Natural killer cell treated with Interleukin-12 subunit alpha and Interleukin-12 subunit beta and Interleukin-15 and Interleukin-18, amount 100 ng/mL, for 72 hours (primary cell): ENCODE measurements at places on chromosomes 1 and 21. TPM values are rescaled to one million over a fixed set of nuclear protein-coding genes. Genes with fewer than 3 reads are reported as not detected.

DNA sequence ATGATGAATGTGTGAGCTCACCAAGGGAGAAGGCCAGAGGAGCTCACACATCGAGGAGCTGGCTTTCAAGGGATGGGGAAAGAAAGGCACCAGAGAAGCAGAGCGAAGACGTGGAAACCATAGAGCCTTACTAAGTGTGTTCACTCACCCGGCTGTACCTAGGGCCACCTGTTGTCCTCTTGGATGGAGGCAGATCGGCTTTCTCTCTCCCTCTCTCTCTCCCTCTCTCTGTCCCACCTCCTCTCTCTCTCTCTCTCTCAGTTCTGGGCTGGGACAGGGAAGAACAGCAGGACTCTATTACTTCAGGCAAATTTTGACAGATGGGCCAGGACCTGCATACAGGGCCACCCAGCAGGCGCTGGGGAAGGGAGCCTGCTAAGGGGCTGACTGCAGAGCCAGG, 64.8 kb downstream of the HIVEP3 start:
- DNase-seq, result no peak
- peaks cover 10% of the 10 kb centered on the region for H3K36me3 ChIP-seq
- no peaks in the 10 kb centered on the region for H3K27me3 ChIP-seq
- peaks cover 26% of the 10 kb centered on the region for H3K4me1 ChIP-seq
- no peak overlapping the region for H3K27ac ChIP-seq
- H3K4me3 ChIP-seq, result no peak overlapping the region

GRCh38 chr1:66028035-66028434, 235.3 kb downstream of the PDE4B start:
- no peak overlapping the region for H3K27ac ChIP-seq
- DNase-seq, result no peak
- H3K36me3 ChIP-seq, result peaks cover 5% of the 10 kb centered on the region
- no peaks in the 10 kb centered on the region for H3K4me1 ChIP-seq
- peaks cover 5% of the 10 kb centered on the region for H3K27me3 ChIP-seq

DNA sequence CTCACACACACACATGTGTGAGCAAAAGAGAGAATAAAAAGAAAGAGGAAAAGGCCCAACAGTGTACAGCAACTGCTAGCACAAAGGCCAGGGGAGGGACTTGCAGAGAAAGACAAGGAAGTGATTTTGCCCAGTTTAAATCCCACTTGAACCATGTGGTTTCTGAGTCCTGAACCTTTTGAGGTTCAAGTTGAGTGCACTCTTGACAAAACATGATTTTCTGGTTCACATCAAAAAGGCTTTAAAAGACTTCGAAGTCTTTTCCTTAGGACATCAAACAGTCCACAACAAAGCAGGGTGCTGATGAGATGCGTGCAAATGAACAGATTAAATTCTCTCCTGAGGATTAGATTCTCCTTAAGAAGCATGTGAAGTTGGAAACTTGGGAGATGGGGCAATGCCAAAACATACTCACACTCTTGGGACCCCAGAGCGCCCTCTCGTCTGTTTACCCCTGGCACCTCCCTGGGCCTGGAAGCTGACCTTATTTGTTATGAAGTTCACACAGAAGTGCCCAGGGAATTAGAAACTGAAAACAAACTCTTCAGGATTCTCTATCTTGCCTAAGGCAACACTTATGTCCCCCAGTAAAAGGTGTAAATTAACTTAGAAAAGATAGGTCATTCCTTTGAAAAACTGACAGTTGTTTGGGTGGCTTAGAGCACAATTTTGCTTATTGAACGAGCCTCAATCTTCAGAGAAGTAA, 31.5 kb downstream of the RNF220 start:
- no peaks in the 10 kb centered on the region for H3K36me3 ChIP-seq
- peaks cover 21% of the 10 kb centered on the region for H3K27me3 ChIP-seq
- H3K27ac ChIP-seq, result no peak overlapping the region
- H3K4me1 ChIP-seq, result no peaks in the 10 kb centered on the region
- H3K4me3 ChIP-seq, result no peak overlapping the region

DNA sequence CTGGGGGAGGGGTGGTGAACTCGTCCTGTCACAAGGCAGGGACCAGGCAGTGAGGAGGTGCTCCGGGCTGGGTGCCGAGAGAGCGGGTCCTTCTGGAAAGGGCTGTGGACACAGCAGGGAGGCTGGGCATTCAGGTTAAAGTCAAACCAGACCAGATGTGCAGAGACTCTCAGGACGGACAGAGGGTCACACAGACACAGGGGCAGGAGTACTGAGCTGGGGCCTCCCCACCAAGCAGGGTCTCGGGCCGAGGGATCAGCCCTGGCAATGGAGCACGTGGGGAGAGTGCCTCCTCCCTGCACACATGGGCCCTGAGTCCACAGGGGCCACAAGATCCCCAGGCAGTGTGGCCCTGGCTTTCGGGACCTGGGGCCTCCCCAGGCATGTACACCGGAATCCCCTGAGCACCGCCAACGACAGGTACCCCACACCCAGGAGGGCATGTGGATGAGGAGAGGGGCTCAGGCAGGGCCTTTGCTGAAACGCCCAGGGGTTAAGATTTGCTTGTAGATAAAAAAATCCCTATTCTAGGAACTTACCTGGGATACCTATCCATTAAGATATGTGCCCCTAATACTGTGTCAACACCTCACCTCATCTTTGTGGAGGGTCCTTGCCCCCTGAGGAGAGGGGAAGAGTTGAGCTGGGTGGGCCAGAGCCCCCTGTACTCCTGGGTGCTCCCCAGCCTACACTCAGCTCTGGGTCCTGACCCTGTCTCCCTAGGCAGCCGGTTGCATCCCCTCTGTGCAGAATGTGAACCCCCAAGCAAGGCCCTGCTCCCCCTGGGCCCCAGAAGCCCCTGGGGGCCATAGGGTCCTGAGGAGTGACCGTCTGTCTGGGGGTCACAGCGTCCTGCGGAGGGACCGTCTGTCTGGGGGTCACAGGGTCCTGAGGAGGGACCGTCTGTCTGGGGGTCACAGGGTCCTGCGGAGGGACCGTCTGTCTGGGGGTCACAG, 46.9 kb upstream of the ADARB1 start:
- peak; percentile 37 for DNase-seq
- peaks cover 15% of the 10 kb centered on the region for H3K27me3 ChIP-seq
- peaks cover 3% of the 10 kb centered on the region for H3K4me1 ChIP-seq
- no peak overlapping the region for H3K27ac ChIP-seq
- peaks cover 5% of the 10 kb centered on the region for H3K36me3 ChIP-seq
- H3K4me3 ChIP-seq, result no peak overlapping the region

GRCh38 chr1:56586502-56586901, 7.1 kb upstream of the PLPP3 start:
- no peaks in the 10 kb centered on the region for H3K4me1 ChIP-seq
- H3K36me3 ChIP-seq, result no peaks in the 10 kb centered on the region
- no peak overlapping the region for H3K4me3 ChIP-seq
- DNase-seq, result no peak

- H3K4me1 ChIP-seq, result no peaks in the 10 kb centered on the region
- H3K27me3 ChIP-seq, result no peaks in the 10 kb centered on the region
- H3K36me3 ChIP-seq, result no peaks in the 10 kb centered on the region
- no peak for DNase-seq
Observed at GRCh38 chr1:245304698-245305097, 149.9 kb downstream of the KIF26B start.

DNA sequence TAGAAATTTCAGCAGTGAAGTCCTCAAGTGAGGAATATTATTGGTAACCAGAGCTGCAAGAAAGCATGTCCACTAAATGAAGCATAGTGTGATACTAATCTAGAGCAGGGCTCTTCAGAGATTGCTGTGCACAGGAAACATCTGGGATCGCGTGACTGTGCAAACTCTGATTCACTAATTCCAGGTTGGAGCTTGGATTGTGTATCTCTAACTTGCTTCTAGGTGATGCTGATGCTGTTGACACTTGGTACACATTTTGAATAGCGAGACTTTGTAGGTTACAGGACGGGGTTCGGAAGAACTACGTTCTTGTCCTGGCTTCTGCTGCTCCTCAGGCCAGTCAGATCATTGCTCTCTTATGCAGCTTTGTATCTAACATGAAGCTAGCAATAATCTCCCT, 66.5 kb downstream of the PRRX1 start:
- H3K27me3 ChIP-seq, result peaks cover 10% of the 10 kb centered on the region
- no peaks in the 10 kb centered on the region for H3K36me3 ChIP-seq
- H3K4me3 ChIP-seq, result no peak overlapping the region
- no peaks in the 10 kb centered on the region for H3K4me1 ChIP-seq

- no peaks in the 10 kb centered on the region for H3K36me3 ChIP-seq
- H3K27ac ChIP-seq, result no peak overlapping the region
- H3K4me3 ChIP-seq, result no peak overlapping the region
- H3K4me1 ChIP-seq, result no peaks in the 10 kb centered on the region
Observed at GRCh38 chr1:50566405-50566804, 143.2 kb upstream of the DMRTA2 start.

DNA sequence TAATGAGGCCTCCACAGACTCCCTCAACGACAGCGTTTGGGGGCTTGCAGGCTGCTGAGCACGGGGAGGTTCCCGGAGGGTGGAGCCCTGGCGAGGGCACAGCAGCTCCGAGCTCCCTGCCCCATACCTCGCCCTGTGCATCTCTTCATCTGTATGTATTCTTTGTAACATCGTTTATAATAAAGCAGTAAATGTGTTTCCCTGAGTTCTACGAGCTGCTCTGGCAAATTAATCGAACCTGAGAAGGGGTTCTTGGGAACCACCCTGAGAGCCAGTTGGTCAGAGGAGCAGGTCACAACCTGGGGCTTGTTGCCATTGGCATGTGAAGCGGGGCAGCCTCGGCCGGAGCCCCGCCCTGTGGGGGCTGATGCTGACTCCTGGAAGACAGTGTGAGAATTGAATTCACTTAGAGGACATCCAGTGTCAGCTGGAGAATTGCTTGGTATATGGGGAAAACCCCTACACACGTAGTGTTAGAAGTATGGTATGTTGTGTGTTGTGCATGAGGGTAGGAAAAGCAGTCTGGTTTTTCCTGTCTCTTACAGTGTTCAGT, 11.5 kb downstream of the SLC37A1 start:
- peaks cover 50% of the 10 kb centered on the region for H3K4me1 ChIP-seq
- peaks cover 8% of the 10 kb centered on the region for H3K36me3 ChIP-seq
- H3K27ac ChIP-seq, result peak overlapping the region; percentile 77
- peak overlapping the region; percentile 76 for H3K4me3 ChIP-seq
- no peak for DNase-seq

DNA sequence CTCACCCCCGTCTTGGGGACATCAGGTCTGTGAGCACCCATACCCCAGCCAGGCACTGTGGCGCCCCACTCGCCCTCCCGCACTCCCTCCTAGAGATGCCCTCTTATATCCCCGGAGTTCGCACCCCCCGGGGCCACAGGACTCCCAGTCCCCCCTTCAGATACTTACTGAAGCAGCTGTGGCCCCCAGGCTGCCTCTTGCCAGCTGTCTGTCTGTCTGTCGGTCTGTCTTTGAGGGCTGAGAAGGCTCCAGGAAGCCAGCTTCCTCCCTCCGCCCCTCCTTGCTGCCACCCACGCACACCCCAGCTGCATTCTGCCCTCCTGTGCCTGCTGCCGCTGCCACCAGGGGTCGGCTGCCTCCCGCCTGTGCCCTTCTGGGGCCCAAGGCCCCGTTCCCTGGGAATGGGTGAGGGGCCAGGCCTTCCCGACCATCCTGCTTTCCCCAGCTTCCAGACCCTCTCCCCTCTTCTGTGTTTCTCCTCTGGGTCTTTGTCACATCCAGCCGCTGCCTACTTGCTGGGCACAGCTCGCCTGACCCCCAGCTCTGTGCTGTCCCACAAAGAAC, at the start of gene PTPN7:
PTPN7 (minus strand) TSS at position 226 of the 564 bp plus-strand sequence. CDS start 1,200 bp downstream, outside the sequence.
- DNase-seq, result peak; percentile 91
- no peaks in the 10 kb centered on the region for H3K27me3 ChIP-seq
- H3K4me3 ChIP-seq, result peak within 1 kb of the TSS; percentile 99
- peak within 1 kb of the TSS; percentile 98 for H3K27ac ChIP-seq

DNA sequence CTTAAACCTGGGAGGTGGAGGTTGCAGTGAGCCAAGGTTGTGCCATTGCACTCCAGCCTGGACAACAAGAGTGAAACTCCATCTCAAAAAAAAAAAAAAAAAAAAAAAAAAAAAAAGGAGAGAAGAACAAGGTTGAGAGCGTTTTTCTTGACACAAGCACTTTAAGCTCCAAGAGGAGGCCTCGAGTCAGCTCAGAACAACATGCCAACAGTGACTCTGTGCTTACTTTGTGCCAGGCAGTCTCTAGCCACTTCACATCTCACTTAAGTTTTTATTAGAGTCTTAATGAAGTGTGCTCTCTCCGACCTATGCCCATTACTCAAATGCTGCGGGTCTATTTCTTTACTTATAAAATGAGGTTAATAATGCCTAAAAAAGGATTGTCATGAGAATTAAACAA, 13.0 kb downstream of the ATP1A1 start:
- H3K4me3 ChIP-seq, result no peak overlapping the region
- H3K36me3 ChIP-seq, result peaks cover 32% of the 10 kb centered on the region
- H3K27ac ChIP-seq, result no peak overlapping the region
- DNase-seq, result no peak
- H3K27me3 ChIP-seq, result no peaks in the 10 kb centered on the region
- peaks cover 50% of the 10 kb centered on the region for H3K4me1 ChIP-seq

- no peaks in the 10 kb centered on the region for H3K36me3 ChIP-seq
- no peaks in the 10 kb centered on the region for H3K27me3 ChIP-seq
- DNase-seq, result peak; percentile 88
Observed at GRCh38 chr1:159891275-159892157, 8.4 kb downstream of the CFAP45 start.

DNA sequence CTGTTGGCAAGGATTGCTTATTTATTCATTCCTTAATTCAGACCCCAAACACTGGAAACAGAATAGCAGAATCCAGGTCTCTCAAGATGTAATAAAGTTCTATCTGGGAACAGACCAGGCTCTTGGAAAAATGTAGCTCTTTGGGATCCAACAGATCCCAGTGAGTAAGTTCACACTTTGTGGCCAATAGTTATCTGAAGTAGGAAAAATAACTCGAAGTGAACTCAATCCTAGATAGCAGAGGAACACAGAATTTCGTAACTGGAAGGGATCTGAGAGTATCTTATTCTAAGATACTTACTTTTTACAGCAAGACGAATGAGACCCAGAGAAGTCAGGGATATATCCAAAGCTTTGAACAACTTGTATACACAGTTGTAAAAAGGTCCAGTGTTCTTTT, 150.7 kb upstream of the CD34 start:
- no peak overlapping the region for H3K27ac ChIP-seq
- no peaks in the 10 kb centered on the region for H3K36me3 ChIP-seq
- peaks cover 6% of the 10 kb centered on the region for H3K27me3 ChIP-seq
- no peak overlapping the region for H3K4me3 ChIP-seq

Gene DPH5
- 20.1 TPM for total RNA-seq

Gene C8A
- total RNA-seq, result not detected

Gene DCST1
- total RNA-seq, result not detected

Gene PTCH2
- 1.9 TPM for total RNA-seq

Gene KRTAP13-2
- not detected for total RNA-seq

Gene OLFML3
- total RNA-seq, result 0.59 TPM

Gene ARHGAP29
- not detected for total RNA-seq

Gene GUCA2A
- not detected for total RNA-seq

Gene TRIM45
- 1.6 TPM for total RNA-seq

Gene POGK
- total RNA-seq, result 30.3 TPM
